Right hindlimb (tissue), 1 donor: ENCODE measurements at places on chromosomes 13 and 19.
A peak's percentile ranks its signal among the peaks of the same experiment; 100 is the strongest.

DNA sequence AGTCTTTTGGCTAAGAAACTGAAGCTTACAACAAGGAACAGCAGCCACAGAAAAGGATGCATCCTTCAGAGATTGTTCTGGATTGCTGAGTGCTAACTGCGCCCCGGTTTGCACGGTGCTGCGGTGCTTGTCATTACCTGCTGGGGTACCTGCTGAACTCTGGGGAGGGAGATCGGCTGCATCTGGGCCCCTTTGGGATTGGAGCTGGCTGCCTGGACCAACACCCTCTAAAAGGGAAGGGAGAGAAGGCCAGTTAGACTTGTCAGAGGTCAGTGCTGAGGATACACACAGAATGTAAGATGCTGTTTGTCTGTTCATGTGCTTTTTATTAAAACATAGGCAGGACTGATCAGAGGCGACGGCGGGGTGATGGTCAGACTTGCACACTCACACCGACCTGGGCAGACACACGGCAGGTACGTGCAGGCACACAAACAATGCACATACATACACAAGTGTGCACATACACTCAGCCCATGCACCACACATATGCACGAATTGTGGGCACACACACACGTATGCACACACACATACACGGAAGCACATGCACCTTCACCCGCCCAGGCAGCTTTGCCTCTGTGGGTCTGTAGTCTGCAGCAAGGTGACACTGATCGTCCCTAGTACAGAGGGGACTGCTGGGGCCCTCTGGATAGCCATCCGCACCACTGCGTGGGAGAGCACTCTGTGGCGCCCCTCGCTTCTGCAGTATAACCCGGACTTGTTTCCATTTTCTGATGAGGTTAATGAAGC, 66.1 kb downstream of the RFX2 start:
- no peak for DNase-seq

GRCh38 chr19:18460900-18461299, 23.0 kb upstream of the ISYNA1 start:
- DNase-seq, result no peak

DNA sequence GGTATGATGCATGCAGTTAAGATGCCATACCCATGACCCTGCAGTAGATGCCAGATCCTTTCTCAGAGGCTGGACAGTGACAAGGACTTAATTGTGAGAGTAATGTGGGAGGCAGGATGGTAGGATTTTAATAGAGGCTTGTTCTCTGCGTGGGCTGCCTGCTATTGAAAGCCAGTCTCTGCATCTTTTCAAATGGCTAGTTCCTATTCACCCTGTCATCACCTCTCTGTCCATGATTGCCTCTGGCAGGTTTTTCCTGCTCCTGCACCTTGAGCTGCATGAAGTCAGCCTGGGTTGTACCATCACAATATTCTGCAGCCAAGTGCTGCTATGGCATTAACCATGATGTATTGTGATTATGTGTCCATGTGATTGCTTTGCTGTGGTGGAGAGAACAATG, 440.5 kb downstream of the ITGBL1 start:
- no peak for DNase-seq

GRCh38 chr13:33015791-33016323, 366 bp upstream of the KL start:
- DNase-seq, result peak; percentile 45

- no peak for DNase-seq
Measured at GRCh38 chr19:16970821-16971220, 55.8 kb downstream of the CPAMD8 start.

GRCh38 chr13:110801044-110801443, 87.5 kb downstream of the ING1 start:
- DNase-seq, result no peak
